ENCODE measurements at places on chromosomes 1 and 21.

GRCh38 chr1:99305626-99306025 is 41.3 kb downstream of the PLPPR4 start:
- DNase-seq = no peak

- no peak for DNase-seq
Measured at GRCh38 chr1:24528744-24529143, 26.1 kb downstream of the RCAN3 start.

DNA sequence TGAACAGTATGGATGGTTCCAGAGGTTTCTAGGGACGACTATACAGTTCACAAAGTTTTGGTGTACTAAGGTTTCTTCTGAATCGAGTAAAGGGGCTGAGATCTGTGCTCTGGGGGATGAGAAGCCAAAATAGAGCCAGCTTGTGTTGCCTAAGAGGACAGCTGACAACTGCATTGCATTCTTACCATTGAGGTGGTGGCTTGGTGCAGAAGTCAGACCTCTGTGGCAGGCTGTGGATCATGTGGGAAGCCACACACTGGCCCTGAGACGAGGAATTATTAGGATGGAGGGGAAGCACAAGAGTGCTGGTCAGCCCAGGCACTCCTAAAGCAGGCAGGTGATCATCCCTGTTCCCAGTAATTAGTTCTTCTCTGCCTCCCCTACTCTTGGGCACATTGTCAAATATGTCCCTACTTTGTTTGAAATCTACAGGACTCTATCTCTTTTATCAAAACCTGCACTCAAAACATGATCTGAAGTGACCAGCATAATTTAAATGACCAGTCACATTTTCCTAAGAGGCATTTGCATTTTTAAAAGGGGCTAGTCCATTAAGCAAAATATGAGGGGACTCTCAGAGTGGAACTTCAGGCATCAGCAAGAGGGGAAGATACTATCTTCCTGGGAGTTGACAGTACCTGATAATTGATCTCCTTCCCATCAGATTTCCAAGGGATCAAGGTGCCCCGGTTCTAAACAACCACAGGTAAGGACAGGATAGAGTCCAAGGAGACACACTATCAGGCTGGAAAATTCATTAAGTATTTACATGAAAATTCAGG is at the start of gene FCRLB:
FCRLB (plus strand) TSS at position 589 of the 782 bp plus-strand sequence. CDS start 1,129 bp downstream, outside the sequence.
- DNase-seq = no peak

DNA sequence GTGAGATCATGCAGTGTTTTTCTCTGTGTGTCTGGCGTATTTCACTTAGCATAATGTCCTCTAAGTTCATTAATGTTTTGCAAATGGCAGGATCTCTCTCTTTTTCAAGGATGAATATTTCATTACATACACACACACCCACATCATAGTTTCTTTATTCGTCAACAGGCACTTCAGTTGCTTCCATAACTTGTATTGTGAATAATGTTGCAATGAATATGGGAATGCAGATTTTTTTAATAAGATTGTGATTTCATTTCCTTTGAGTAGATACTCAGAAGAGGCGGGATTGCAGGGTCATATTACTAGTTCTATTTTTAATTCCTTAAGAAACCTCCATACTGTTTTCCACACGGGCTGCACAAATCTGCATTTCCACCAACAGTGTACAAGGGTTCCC is 134.0 kb downstream of the CLEC20A start:
- no peak for DNase-seq

DNA sequence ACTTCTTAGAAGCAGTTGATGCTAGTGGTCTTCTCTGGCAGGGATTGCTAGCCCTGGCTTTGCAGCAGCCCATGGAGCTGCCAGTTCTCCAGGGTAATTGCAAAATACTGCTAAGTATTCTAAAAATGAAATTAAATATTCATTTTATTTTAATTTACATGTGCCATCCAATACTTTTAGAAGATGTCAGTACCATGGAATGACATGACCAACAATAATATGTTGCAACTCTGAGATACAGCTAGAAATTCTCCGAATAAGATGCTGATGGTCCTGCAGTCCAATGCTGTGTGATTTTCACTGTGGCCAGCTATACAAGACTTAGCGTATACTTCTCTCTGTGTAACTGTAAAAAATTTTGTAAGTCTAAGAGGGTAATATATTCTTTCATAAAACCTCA is 20.0 kb upstream of the WARS2 start:
- no peak for DNase-seq

GRCh38 chr1:161258439-161259344 is at the start of gene PCP4L1:
PCP4L1 (plus strand) TSS chr1:161258745; CDS start chr1:161258975, 230 bp downstream.
- DNase-seq = peak; percentile 32

DNA sequence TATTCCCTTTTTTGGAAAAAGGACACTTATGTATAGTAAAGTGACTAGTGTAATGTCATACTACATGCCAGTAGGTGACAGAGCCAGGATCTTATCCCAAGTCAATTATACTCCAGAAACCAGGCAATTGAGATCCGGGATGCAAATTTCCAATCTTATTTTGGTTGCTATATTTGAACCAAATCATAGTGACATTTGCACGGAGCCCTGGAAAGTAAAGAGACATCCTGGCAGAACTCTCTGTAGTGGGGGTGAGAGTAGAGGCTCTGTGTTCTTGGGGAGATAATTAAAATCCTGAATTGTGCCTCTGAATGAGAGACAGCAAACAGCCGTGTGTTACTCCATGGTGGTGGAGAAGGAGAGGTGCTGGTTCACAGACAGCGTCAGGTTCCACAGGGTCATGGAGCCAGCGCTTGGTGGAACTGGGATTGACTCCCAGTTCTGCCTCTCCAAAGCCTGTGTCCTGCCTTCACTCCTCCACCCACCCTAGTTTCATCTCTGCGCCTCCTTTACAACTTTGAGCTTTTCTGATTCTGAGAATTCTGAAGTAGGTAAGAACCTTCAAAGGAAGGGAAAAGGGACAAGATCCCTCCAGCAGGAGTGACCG is 432.3 kb downstream of the PTPRU start:
- no peak for DNase-seq

DNA sequence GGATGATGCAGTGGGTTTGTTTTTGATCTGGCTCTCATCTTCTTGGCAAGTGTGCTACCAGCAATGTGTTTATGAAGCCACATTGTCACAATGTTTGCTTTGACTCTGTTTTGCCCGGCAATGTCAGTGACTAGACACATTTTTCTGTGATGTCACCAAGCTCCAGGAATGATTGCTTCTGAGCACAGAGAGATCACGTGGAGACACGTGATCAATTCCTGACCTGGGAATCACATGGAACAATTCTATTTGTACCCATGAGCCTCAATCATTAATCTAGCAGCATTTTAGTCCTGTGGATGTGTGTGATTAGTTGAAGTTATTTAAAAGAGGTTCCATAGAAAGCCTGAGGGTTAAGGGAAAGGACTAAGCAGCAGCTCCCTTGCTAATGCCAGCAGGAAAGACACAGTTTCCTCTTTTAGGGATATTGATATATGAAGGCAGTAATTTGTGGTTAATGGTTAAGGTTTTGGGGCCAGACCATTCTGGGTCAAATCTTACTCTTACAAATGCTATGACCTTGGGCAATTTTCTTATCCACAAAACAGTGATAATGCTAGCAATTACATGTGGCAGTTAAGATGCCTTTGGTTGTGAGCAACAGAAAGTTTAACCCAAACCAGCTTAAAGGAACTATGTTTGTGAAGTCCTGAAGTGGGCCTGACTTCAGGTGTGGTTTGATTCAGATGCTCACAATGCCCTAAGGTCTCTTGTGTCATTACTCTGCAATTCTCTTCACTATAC is 59.0 kb downstream of the FASLG start:
- no peak for DNase-seq

DNA sequence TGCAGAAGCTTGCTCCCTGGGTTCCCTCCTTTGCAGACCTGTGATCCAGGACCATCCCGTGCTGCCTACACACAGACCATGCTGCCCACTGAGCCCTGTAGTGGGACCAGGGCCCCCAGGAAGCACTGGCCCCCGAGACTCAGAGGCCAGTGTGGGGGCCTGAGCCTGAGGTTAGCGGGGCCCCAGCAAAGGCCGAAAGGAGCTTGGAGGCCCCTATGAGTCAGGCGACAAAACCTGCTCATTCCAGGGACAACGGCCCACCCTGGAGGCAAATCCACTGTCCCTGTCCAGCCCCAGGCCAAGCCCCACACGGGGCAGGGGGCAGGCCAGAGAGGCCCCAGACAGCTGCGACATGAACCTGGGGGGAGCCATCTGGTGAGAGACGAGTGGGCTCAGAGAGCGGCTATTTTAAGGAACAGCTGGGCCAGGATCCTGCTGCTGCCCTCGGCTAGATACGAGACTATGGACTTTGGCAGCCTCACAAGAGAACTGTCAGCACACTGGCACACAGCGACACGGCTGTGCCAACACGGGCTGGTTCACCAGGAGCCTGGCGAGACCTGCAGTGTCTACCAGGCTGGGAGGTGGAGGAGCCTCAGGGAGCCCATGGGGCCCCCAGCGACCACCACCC is 74.7 kb downstream of the ARHGEF16 start:
- no peak for DNase-seq

- DNase-seq = no peak
Measured at GRCh38 chr1:244060686-244061085, 9.6 kb downstream of the ZBTB18 start.

DNA sequence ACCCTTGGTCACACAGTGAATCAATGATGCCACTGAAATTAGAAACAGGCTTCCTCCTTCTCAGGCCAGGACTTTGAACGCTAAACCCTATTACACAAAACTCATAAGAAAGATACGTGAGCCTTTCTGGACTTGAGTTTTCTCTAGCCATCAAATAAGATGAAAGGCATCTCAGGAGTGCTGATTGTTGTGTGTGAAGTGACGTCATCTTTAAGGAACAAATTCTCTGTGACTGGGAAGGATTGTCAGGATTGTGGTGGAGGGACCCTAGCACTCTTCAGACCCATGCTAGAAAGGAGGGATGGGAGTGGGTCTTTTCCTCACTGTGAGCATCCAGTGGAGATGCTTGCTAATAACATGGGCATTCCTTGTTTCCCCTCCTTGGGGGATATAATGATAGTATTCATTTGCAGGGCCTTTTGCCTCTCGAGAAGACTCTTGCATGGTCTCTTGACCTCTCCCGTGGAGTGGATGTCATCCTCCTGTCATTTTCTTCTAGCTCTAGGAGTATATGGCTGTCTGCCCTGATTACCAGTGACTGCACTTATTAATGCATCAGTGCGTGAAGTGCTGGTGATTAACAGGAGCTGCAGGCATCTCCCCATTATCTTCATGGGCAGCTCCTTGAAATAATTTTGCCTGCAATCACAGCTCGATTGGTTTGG is 39.9 kb downstream of the SPATA46 start:
- DNase-seq = no peak

DNA sequence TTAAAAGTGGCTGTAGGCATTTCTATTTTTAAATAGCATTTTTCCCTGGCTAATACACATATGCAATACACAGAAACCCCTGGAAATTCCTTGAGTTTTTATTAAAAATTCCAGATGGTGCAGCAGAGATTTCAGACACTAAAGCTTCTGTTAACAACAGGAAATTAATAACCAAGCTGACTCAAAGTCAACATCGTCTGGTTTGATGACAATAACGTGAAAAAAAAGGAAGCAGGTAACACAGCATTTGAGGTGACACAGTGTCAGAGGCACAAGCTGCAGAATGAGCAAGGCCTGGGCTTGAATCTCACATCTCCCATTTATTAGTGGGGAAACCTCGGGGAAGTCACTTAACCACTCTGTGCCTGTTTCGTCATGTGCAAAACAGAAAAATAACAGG is 64.6 kb upstream of the GJB5 start:
- DNase-seq = no peak

GRCh38 chr1:246513619-246514343 is 6.7 kb upstream of the SMYD3 start:
- no peak for DNase-seq

- no peak for DNase-seq
Measured at GRCh38 chr1:94056171-94056570, 64.8 kb downstream of the ABCA4 start.

DNA sequence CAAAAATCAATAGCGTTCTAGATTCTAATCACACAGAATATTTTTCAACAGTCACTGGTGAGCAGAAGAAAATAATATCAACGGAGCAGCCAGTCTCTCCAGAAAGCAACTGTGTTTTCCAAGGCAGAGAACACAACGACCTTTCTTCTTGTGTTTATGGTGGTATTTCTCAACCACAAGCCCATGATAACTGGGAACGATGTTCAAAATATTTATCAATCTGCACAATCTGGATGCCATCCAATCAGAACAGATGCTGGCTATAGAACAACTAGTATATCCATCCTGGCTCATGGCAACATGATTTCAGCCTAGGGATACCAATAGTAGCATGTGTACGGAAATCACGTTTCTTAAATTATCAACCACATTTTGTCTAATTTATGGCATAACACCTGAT is 162.7 kb upstream of the RUNX1 start:
- no peak for DNase-seq

GRCh38 chr1:205929496-205930194 is 13.6 kb downstream of the SLC26A9 start:
- no peak for DNase-seq

- DNase-seq = no peak
Measured at GRCh38 chr1:238099871-238100270, 209.1 kb upstream of the ZP4 start.

DNA sequence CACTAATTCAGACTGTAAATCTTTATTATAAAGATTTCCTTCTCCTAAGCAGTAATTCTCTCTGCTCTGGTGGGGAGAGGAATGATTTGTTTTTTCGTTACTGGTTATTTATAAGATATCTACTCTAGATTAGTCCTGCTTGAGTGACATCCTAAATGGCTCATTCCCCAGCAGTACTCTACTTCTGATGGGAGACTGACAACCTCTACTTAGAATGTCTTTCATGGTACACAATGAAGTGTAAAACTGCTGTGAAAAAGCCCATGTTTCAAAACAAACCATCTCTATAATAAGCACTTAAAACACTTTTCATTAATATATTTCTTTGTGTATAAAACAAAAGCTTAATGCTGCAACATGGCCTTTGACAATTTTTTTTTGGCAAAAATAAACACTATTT is 33.9 kb upstream of the ESRRG start:
- no peak for DNase-seq

DNA sequence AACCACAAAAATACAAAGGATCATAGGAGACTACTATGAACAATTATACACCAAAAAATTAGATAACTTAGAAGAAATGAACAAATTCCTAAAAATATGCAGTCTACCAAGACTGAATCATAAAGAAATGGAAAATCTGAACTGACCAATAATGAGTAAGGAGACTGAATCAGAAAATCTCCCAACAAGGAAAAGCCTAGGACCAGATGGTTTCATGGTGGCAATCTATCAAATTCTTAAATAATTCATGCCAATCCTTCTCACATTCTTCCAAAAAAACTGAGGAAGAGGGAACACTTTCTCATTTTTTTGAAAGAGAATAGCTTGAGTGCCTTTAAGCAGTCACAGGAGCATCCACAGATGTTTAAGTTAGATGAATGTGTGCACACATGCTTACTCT is 31.8 kb upstream of the DISP1 start:
- DNase-seq = no peak
